Stimulated activated CD8-positive, alpha-beta memory T cell treated with anti-CD3 and anti-CD28 coated beads, Interleukin-2, amount 100 ng/mL, for 1 hour (primary cell): ENCODE measurements at places on chromosomes 2 and 18.

- no peak for DNase-seq
Measured at GRCh38 chr2:233426619-233427342, 72.5 kb downstream of the DGKD start.

DNA sequence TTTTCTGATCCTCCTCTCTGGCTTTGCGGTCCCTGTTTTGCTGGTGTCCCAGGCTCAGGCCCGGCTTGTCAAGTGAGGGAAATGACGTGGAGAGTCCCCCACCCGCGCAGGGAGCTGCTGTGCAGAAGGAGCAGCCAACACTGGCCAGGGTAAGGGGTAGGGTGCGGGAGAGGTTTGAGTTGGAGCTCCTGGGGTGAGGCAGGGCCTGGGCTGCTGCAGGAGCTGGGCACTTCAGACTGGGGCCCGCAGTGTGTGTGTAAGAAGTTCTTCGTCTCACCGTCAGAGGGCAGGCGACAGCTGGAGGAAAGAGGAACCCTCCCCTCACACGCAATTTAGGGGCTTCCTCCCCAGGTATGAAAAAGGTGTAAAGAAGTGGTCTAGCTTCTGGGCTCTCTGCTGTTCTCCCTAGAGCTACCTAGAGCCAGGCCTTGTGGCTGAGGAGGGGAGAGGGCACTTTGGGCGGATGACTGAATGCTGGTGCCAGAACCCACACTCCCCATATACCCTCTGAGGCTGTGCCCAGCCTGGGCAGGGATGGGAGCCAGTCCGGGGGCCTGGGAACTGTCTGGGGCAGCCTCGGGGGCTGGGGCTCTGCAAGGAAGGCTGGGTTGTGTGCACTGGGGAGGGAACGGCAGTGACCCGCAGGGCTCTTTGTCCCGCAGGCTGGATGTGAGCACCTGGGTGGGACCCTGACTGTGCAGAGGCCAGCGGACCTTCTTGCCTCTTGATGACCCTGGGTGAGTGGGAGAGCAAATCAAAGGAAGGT is 11.8 kb downstream of the CELF4 start:
- DNase-seq = no peak

DNA sequence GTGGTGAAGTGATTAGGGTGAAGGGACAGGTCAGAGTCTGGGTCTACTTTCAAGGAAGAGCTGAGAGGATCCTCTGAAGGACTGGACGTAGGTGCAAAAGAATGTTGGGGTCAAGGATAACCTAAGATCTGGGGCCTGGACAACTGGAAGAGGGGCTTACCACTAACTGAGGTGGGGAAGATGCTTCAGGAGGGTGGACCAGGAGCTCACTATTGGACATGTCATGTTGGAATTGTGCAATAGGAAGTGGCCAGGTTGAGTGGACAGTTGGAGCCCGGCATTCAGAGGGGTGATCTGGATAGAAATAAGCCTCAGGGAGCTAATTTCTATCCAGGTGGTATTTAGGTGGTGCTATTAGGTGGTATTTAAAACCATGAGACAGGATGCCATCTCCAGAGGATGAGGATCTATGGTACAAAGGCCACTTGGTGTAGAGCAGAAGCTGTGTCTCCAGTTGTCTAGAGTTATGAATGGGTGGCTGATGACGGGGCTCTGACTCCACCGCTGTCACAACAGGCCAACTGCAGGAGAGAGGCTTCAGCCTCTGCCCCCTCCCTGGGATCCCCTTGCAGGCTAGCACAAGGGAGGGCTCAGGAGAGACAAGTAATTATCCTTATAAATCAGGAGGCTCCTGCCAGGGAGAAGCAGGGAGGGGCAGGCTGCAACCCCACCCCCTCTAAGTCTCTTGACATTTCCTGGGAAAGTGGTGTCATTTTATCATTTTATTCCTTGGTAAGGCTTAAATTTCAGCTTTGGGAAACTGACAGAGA is 158.0 kb downstream of the SMAD7 start:
- no peak for DNase-seq

DNA sequence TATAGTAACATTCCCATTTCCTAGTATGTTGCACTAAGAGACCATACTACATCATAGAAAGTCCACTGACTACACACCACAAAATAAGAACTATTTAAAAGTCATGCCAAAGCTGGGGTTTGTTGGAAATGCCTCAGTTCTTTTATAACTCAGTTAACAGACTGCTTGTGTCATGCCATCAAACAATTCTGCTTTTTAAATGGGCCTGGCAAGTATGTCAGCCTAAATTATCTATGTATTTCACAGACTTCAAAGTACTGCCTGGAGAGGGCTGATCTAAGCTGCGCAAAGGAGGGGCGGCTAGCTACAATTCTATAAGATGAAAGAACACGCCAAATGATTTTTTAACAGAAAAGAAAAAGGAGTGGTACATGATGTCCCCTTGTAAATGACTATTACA is 49.6 kb downstream of the FARSB start:
- DNase-seq = no peak

DNA sequence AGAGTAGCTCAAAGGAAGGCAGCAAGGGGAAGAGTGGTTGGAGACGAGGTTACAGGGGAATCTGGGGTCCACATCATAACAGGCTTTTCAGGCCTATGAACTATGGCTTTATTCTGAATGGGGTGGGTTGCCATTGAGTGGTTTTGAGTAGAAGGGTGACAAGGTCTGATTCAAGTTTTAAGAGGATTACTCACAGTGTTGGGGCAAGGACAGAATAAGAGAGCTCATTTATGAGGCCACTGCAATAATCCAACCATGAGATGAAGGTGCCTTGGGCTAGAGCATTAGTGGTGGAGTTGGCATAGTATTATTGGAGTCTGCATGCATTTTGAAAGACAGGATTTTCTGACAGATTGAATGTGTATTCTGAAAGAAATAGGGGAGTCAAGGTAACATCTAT is 315.9 kb downstream of the RNF144A start:
- no peak for DNase-seq

DNA sequence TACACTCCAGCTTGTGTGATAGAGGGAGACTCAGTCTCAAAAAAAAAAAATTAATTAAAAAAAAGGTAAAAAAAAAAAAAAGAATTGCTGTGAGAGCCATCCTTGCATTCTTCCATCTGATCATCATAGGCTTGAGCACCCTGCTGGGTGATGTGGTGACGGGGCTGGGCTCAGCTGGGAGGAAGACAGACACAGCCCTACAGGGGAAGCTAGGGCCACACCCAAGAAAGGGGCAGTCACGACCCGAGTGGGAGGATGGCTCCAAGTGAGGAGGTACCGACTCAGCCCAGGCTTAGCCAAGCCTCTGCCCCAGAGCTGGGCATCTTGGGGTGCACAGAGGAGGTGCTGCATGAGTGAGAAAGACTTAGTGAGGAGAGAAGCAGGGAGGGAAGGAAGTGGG is 165.5 kb downstream of the SH3RF3 start:
- no peak for DNase-seq

GRCh38 chr2:75054296-75054695 is 95.9 kb downstream of the POLE4 start:
- no peak for DNase-seq

DNA sequence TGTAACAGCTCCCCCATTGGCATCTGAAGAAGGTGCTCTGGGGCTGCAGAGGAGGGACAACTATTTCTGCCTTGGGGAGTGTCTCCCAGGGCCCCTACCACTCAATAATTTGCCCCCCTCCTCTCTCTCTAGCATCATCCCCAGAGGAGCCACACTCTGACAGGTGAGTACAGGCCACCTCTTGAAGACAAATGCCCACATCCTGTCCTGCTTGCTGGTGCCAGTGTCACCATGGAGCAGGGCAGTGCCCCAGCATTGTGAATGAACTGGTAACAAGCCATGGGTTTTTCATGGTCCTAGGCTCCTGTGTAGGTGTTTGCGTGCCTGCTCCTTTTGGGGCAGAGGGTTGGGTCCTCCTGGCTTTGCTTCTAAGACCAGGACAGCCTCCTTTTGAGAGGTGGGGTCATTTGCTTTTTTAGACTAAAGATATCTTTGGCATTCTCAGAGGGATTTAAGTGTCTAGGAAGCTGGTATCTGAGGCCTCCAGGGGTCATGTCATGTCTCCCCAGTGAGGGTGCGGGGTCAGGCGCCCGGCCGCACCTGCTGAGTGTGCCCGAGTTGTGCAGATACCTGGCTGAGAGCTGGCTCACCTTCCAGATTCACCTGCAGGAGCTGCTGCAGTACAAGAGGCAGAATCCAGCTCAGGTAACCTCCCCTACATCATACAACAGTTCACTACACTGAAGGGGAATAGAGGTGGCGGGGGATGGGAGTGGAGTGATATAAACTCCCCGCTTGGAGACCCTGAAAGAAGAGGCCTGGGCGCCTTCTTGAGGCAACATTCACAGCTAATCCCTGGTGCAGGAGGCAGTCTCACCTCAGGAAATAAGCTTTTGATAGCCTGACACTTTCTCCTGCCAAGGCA is 1.8 kb downstream of the RETREG2 start:
- DNase-seq = no peak

- no peak for DNase-seq
Measured at GRCh38 chr2:117723888-117724434, 90.5 kb upstream of the DDX18 start.

- DNase-seq = no peak
Measured at GRCh38 chr2:26591619-26592505, 49.3 kb downstream of the CIB4 start.

GRCh38 chr2:235584638-235585007 is 90.8 kb downstream of the AGAP1 start:
- DNase-seq = no peak

GRCh38 chr2:192186806-192187205 is 7.9 kb downstream of the TMEFF2 start:
- no peak for DNase-seq

- DNase-seq = no peak
Measured at GRCh38 chr2:100865816-100866460, 46.0 kb downstream of the NPAS2 start.

GRCh38 chr2:147420947-147421675 is 423.7 kb upstream of the ACVR2A start:
- no peak for DNase-seq

DNA sequence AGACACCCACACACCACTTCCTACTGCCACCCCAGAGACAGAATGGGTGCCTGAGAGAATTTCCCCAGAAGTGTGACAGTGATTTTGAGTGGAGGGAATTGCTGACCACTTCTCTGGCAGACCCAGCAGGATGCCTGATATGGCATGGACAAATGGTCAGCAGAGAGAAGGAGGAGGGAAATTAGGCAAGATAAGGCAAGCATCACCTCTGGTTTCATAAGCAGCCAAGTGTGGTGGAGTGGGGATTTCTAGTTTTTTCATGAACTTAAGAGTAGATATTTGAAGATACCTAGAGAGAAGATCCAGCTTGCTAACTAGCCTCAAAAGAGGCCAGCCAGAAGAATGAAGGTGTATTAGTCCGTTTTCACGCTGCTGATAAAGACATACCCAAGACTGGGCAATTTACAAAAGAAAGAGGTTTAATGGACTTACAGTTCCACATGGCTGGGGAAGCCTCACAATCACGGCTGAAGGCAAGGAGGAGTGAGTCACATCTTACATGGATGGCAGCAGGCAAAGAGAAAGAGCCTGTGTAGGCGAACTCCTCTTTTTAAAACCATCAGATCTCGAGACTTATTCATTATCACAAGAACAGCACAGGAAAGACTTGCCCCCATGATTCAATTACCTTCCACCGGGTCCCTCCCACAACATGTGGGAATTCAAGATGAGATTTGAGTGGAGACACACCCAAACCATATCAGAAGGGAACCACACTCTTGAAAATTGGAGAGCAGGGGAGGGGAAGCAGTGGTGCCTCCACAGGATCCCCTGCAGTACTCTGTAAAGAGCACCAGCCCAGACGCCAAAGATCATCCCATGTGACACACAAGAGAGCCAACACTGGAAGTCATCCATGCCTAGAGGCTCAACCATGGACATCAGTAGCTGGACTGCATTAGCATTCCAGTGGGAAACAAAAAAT is 64.2 kb downstream of the RBM43 start:
- no peak for DNase-seq

- DNase-seq = no peak
Measured at GRCh38 chr2:114025030-114025429, 135.1 kb downstream of the ACTR3 start.

DNA sequence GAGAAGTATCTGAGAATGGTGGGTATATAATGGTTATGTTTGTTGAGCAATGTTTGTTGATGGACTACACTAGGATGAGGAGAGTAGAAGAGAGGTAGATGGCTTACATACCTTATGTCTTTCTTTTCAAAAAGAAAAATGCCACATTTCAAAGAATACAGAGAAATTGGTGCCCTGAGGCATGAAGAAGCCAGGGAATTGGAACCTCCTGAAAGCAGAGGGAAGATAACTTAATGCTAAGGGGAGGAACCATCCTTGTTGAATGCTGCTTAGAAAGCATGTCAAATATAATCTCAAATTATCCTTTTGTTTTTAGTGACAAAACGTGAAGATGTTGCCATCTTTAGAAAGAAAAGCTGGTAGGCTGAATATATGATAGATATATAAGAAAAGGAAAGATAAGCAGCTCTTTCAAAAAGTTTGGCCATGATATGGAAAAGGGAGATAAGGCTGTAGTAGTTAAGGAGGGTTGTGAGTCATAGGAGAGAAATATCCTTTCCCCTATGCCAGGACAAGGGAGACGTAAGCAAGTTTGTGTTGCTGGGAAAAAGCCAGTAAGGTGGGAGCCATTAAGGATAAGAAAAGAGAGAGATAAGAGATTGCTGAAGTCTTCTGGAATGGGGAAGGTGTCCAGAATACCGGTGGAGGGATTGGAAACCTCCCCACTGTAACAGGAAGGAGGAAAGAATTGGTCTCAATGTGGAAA is 66.3 kb downstream of the SCN2A start:
- DNase-seq = no peak

- no peak for DNase-seq
Measured at GRCh38 chr2:36359067-36359466, 3.5 kb downstream of the CRIM1 start.

DNA sequence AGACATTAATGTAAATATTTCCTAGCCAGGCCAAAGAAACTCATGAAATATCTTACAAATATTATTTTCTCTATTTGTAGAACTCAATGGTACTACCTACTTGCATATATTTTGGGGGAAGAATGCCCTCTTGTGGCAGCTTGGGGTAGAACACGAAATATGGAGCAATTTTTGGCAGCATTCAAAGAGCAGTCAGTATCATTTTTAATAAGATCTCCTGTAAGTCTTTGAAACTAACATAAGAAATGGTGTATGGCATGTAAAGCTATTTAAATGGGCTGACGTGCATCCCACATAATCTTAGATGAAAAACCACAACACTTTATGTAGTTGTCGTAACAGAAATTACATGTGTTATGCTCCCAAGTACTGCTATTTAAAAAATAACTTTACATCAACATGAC is 62.3 kb upstream of the CCDC195 start:
- DNase-seq = peak; percentile 24
